ENCODE measurements at places on chromosomes 5 and 9.
A peak's percentile ranks its signal among the peaks of the same experiment; 100 is the strongest.

DNA sequence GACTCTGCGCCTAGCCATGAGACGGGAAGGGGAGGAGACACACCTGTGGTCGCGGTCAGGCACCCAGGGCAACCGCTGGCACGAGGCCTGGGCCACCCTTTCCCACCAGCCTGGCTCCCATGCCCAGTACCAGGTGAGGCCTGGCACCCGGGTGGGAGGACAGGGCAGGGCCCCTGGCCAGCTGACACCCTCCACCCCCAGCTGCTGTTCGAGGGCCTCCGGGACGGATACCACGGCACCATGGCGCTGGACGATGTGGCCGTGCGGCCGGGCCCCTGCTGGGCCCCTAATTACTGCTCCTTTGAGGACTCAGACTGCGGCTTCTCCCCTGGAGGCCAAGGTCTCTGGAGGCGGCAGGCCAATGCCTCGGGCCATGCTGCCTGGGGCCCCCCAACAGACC, 5.0 kb downstream of the MAMDC4 start:
- no peak for DNase-seq

- no peak for DNase-seq
Measured at GRCh38 chr5:167934551-167934971, 356.9 kb upstream of the WWC1 start.

DNA sequence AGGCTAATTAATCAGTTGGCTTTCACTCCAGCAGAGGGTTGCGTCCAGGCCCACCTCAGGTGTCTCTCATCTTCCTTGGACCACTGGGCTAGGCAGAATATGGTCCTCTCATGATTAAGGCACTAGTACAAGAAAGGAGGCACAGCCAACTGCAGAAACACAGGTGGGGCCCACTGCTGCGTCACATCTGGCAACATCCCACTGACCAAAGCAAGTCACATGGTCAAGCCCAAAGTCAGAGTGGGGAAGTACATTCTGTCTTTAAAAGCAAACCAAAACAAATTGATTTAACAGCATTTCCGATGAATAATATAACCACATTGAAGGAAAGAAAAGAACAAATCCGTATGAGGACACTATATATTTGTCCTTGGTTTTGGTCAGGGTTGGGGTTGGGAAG, 28.0 kb upstream of the UBTD2 start:
- no peak for DNase-seq

GRCh38 chr5:81633891-81634290, 117.0 kb downstream of the SSBP2 start:
- no peak for DNase-seq

- no peak for DNase-seq
Measured at GRCh38 chr5:56095579-56096102, 100.9 kb upstream of the IL6ST start.

- no peak for DNase-seq
Measured at GRCh38 chr5:28707706-28708105, 1669.3 kb upstream of the CDH9 start.

- no peak for DNase-seq
Measured at GRCh38 chr5:133943475-133943817, 25.0 kb downstream of the C5orf15 start.

DNA sequence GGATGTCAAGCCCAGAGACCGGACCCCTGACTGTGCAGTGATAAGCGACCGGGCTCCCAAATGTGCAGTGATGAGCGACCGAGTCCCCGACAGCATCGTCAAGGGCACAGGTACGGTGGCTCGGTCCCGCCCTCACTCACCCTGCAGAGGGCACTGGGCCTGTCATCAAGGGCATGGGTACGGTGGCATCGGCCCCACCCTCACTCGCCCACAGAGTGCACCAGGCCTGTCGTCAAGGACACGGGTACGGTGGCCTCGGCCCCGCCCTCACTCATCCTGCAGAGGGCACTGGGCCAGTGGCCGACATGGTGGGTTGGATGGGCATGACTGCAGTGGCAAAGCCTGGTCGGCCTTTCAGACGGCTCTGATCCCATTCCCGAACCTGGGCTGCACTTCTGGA, 9.7 kb upstream of the LRRC14B start:
- DNase-seq: no peak

DNA sequence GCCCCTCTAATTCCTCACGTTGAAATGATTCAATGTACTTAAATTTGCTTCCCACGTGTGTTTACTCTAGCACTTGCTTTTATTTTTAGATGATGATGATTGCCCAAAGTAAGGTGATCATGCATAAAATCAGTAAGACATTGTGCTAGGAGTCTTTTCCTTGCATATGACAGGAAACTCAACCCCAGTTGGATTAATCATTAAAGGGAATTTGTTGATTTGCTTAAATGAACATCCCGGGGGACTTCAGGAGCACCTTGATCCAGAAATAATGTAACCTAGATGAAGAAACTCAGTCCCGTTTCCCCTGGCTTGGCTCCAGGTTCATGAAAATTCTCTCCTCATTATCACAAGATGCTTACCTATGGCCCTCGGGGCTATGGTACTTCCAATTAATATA, 106.1 kb upstream of the STC2 start:
- DNase-seq: no peak

- DNase-seq: no peak
Measured at GRCh38 chr5:140630292-140631035, 2.5 kb downstream of the CD14 start.

DNA sequence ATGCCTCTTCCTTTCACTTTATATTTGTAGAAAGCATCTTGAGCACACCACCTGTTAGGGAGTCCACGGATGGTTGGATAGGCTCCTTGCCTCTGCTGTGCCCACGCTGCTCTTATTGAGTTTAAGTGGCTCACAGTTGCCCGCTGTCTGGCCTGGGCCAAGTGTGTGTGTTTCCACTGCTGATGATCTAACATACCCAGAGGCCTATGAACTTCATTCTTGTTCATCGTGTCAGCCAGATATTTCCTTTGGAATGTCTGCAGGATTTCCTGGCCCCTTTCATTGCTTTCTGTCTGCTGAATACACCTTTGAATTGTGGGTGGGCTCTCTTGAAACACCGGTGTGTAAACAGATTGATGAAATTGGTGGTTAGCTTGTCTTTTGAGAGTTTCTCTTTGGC, 46.6 kb downstream of the MVB12B start:
- no peak for DNase-seq

DNA sequence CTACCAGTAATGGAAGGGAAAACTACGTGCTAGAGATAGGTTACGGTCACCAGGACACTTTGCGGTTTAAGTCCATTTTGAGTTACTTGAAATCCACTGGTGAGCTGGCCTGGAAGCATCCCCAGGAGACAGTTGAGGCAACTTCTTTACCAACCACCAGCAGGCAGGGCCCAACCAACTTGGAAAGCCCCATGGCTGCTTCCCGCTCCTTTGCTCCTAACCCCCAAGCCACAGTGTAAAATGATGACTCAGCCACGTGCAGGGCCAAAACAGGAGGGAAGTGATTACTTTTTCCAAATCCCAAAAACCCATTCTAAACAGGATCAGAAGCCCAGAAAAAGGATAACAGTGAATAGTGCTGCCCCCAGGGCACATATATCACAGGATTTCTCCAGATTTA, 87.4 kb downstream of the PAX5 start:
- DNase-seq: no peak

DNA sequence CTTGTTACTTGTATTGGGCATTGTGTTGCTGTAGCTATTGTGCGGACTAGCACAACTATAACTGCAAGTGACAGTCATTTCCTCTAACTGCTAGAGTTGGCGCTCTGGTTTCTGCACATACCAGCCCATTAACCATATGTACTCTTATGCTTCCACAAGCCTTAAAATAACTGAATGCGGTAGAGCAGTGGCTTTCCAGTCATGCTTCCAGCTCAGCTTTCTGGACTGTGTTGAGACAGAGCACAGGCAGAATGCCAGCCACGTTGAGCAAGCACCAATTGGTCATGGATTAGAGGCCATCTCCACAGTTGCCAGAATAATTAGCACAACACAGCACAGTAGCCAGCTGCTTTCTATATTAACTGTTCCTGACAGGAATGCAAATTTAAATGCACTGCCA, 12.2 kb downstream of the INVS start:
- no peak for DNase-seq

DNA sequence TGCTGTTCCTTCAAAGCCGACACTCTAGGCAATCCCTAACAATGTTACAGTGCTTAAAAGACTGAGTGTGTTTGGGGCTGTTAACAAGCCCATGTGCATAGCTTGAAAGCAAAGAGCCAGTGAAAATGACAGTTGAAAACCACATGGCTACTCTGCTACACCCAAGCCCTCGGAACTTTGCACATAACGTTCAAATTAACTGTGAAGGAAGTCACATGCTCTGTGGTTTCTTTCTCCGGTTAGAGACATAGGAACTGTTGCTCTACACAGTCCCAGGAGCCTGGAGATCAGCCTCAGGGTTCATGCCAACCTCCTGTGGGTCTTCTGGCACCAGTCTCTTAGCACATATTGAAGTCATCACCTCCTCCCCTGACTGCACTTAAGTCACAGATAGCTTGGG, 51.1 kb downstream of the C9orf152 start:
- no peak for DNase-seq

DNA sequence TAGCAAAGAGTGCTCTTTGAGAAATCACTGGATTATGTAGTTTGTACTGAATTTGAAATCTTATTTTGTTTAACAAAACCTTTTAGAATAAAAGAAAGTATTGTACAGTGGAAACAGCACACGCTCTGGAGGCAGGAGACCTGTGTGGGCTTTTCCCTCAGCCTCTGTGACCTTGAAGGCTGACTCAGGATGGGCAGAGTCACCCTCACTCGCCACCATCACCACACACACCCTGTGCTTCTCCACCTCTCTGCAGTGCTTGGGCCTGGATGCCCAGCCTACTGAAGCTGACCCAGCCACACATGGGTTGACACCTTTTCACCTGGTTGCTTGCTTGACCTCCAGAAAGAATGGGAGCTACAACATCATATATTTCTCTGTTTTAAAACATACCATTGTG, 19.6 kb downstream of the ANGPTL2 start:
- DNase-seq: no peak

- DNase-seq: peak; percentile 29
Measured at GRCh38 chr5:147836439-147836838, 5.0 kb upstream of the SPINK1 start.

DNA sequence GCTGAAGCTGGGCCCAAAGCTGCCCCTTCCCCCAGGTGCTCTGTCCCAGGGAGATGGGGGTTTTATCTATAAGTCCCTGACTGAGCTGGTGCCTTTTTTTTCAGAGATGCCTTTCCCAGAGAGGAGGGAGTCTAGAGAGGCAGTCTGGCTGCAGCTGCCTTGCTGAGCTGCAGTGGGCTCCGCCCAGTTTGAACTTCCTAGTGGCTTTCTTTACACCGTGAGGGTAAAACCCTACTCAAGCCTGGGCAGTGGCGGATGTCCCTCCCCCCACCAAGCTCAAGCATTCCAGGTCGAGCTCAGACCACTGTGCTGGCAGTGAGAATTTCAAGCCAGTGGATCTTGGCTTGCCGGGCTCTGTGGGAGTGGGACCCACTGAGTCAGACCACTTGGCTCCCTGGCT, 41.3 kb downstream of the CAVIN4 start:
- no peak for DNase-seq

DNA sequence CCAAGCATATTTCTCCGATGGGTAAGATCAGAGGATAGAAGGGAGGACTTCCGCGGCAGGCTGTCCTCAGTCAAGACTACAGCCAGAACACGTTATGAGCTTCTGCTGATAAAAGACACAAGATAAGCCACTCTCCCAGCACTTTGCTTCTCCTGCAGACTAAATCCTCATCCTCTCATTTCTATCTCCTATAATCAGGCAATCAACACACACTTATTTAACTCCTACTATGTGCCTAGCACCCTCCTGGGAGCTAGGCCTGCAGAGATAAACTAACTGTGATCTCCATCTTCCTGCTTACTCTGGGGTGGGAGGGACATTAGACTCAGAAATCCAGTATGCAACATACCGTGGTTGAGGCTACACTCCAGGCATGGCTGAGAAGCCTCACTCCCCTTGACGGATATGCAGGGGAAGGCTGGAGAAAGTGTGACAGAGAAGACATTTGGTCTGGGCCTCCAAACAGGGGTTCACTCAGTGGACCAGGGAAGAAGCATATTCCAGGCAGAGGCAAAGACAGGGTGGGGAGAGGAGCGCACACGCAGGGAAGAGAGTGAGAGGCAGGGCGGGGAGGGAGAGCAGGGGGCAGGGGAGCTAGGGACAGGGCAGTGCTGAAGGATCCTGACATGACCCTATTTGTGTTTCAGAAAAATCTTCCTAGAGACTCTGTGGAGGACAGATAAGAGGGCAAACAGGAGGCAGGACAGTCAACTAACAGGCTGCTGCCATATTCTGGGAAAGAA, 274.1 kb downstream of the DENND1A start:
- DNase-seq: no peak

GRCh38 chr9:78609450-78609849, 312.5 kb downstream of the PSAT1 start:
- DNase-seq: no peak

GRCh38 chr5:73312146-73312871, 136.3 kb downstream of the FOXD1 start:
- DNase-seq: peak; percentile 46

DNA sequence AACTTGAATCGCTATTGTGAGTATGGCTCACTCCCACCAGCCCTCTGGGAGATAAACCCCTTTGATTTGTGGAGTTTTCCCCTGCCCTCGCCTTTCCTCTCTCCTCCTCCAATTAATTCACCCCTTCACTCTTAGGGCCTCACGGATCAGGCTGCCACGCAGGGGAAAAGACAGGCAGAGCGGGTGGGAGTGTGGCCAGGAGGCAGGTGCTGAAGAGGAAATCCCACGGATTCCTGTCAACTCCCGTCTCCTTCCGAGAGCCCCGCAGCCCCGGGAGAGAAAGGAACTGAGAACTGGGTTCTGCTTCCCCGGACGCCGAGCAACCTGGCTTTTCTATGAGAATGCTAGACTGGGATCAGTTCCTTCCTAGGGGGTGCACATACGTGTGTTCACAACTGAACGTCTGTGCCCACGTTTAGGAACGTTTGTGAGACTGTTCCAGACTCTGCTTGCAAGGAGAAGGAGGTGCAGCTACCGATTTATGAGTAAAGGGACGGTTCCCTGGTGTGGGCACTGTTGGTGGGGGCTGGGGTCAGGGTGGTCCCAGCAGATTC, 314.5 kb upstream of the TLE4 start:
- no peak for DNase-seq

DNA sequence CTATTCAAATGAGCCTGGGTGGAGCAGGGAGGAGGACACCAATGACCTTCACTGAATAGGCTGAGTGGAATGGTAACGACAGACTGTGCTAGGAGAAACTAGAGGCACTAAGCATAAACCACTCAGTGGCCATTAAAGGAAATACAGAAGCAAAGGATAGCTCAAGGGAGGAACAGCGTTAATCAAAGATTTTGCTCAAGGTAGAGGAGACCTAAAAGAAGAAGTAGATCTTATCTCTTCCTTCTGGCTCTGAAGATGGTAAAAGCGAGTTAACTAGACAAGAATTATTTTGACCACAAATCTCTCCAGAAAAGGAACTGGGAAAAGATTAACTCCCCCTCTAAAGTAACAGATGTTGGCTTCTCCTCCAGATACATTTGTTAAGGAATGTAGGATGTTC, 299.6 kb downstream of the EPB41L4A start:
- peak; percentile 7 for DNase-seq

- DNase-seq: no peak
Measured at GRCh38 chr9:124352616-124353015, 62.6 kb downstream of the PSMB7 start.

GRCh38 chr9:132673355-132673754, 3.1 kb downstream of the GTF3C4 start:
- peak; percentile 77 for DNase-seq
